ENCODE measurements at places on chromosomes 12 and 14.

DNA sequence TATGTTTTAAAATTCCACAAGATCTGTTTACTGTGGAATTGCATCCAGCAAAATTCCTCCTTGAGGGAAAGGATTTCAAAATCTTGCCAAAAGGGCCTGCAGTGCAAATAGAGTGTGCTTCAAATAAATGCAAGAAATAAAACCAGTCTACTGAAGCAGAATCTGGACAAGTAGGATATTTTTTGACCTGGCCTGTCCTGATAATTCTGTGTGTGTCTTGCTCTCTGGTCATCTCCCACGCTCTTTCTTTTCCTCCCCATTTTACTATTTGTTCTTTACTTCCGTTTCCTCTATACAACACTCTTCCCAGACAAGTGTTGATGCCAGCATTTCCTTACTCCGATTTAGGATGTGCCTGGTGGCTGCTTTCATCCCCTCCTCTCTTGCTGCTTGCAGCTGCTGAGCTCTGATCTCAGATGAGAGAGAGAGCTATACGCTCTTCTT is 115.9 kb downstream of the GPR135 start:
- no peak for DNase-seq

GRCh38 chr14:70827752-70828151 is 18.4 kb upstream of the MAP3K9 start:
- DNase-seq: no peak

DNA sequence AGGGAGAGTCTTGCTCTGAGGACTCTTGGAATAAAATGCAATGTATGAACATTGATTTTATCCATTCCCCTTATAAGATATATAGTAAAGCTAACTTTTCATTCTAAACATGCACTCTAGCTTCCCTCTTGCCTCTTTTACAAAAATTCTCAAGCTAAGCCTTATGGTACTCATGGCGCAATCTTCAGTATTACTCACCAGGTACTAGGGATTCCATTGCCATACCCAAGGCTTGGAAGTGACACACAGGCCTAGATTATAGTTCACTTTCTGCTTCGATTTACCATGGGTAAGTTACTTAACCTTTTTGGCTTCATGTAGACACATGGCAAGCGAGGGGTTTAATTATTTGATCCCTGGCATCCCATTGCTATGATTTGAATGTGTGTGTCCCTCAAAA is 331.5 kb downstream of the LRIG3 start:
- DNase-seq: no peak

GRCh38 chr12:85516667-85517325 is 236.8 kb downstream of the ALX1 start:
- DNase-seq: no peak

DNA sequence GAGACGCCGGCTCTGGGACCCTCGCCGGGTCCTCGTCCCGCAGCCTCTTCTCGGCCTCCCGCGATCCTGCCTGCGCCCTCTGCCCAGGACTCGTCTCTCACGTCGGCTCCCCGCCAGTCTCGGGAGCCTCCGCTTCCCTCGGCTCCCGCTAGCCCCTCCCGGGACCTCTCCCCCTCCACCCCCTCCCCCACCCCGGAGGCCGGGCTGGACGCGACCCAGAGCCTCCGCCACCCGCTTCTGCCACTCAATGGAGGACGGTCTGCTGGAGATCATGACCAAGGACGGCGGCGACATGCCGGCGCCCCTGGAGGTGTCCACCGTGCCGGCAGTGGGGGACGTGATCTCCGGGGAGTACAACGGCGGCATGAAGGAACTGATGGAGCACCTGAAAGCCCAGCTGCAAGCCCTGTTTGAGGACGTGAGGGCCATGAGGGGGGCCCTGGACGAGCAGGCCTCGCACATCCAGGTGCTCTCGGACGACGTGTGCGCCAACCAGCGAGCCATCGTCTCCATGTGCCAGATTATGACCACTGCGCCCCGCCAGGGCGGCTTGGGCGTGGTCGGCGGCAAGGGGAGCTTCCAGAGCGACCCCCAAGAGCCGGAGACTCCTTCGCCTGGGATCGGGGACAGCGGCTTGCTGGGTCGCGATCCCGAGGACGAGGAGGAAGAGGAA is 568 bp downstream of the CCDC184 start:
- no peak for DNase-seq

GRCh38 chr12:96522690-96523089 is 33.3 kb downstream of the CFAP54 start:
- no peak for DNase-seq

DNA sequence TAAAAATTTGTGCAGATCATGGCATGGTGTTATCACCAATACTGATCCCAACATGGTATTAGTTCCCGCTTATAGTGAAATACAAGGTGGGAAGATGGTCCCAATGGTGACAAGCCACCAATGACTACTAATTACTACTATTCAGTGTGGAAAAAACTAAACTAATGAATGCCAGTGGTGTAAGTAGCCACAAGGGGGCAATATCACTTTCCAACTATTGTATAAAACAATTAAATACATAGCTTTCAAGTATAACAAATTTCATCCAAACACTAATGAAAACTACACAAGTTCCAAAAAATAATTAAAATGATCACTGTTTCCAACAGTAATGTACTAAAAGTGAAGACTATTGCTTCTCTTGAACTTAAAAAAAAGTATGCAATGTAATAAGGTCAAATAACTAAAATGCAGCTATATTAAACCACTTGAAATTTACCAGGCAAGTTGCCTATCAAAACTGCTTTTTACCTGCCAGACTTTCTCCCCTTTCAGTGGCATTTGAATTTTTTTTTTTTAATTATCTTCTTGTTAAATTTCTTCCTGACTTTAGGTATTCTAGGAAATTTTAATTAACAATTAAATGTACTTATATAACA is 58.0 kb downstream of the PAPLN start:
- peak; percentile 25 for DNase-seq

- DNase-seq: no peak
These were observed 440.7 kb downstream of the KCNH5 start for GRCh38 chr14:62604524-62604923.

DNA sequence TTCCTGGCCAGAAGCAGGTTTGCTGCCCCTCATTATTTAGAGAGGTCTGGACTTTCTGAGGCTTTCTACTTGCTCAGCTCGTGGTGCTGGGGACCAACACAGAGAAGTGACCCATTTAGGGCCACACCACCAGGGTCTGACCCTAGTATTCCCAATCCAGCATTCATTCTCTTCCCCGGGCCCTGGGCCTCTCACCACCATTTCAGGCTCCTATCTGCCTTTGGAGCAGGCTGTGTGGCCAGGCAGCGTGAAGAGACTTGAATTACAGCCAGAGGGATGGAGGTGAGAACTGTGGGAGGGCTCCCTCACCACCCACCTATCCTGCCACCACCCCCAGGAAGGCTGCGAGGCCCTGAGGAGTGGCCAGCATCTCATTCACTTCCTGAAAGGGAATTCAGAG is 24.6 kb downstream of the FAM222A start:
- no peak for DNase-seq

GRCh38 chr12:91210618-91211017 is 28.0 kb upstream of the DCN start:
- DNase-seq: no peak
